ENCODE measurements at places on chromosomes 3 and 15.

GRCh38 chr15:53658255-53658654 is 101.2 kb downstream of the WDR72 start:
- no peak for DNase-seq

GRCh38 chr15:90659481-90659880 is 57.7 kb upstream of the BLM start:
- DNase-seq = no peak

DNA sequence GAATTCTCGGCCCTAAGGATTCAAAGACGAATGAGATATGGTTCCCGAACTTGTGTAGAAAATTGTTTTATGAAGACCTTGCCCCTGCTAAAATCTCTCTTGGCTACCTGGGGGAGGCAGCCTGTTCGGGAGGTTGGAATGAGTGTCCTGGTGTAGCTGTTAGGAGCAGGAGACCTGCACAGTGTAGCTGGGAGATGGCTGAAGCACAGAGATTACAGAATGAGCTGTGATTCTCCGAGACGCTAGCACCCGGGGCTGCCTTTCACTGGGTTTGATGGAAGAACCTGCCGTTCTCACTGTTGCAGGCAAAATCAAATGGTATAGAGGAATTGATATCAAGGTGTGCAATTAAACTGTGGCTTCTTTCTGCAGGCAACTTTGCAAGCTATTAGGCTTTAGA is 68.0 kb downstream of the TRAK1 start:
- no peak for DNase-seq

DNA sequence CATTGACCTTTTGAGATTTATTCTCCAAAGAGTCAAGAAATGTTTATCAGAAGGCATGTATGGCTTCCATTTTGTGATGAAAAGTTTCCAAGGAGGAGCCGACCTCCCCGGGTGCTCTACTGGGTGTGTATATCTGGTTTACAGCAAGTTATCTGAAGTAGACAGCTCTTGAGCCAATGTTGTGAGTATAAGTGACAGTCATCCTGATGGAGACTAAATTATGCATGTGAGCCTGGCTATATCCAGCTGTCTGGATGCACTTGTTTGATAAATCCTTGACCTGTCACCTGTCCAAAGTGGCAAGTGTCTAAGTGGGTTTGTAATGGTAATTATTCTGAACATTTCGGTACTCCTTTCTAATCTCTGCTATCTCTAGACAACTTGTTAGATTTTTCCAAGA is 142.2 kb downstream of the NR2F2 start:
- no peak for DNase-seq

GRCh38 chr3:52318186-52318816 is 2.2 kb downstream of the DNAH1 start:
- no peak for DNase-seq

DNA sequence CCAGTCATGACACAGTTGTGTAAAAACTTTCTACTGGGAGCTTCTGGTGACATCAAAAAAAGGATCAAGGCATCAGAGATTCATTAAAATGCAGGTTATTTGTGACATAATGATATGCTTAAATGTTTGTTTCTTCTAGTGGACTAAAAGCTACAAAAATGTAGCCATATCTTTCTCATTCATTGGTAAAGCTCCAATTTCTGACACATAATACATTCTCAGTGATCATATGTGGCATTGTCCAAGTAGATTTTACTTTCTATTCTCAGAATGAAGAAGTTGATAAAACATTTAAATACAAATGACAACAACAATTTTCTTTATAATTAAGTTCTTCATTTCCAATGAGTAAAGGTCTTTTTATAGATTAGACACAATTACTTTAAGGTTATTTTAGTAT is 71.0 kb upstream of the ARHGEF26 start:
- DNase-seq = no peak

GRCh38 chr3:121483290-121483689 is 62.5 kb downstream of the POLQ start:
- DNase-seq = peak; percentile 9

GRCh38 chr15:90306560-90306959 is 41.1 kb downstream of the NGRN start:
- no peak for DNase-seq

GRCh38 chr3:126310816-126311215 is 46.4 kb downstream of the KLF15 start:
- no peak for DNase-seq

DNA sequence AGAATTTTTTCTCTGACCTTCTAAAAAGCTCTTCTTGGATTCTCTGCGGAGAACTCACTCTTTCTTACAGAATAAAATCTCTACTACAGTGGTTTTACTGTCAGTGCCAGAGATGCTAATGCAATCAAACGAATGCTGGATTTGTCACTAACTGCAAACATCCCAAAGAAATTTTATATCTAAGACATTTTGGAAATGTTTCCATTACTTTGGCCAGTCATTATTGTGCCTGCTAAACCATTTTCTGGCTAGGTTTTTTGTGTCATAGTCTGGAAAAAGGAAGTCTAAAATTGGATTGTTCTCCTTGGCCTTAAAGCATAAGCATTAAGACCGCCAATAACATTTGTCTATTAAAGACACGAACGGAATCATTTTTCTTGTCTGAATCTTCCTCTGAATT is 54.0 kb downstream of the PLOD2 start:
- no peak for DNase-seq

DNA sequence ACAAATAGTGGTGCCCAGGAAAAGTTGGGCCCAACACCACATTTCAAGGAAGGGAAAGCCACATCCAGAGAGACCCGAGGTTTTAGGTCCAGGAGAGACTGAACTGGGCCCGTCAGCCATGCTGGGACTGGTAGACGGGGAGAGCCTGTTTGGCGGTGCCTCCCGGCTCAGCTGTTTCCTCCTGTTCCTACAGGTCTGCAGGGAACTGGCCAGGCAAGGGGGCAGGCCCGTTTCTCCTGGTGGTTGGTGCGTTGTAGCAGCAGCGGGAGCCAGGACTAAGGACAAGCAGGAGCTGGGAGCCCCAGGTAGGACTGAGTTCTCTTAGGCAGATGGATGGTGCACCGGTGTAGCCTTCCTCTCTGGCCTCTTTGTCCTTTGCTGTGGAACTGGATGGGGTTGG is 3.9 kb downstream of the PRKCD start:
- DNase-seq = no peak

- DNase-seq = no peak
Observed at GRCh38 chr15:77538027-77538451, 94.7 kb downstream of the LINGO1 start.

DNA sequence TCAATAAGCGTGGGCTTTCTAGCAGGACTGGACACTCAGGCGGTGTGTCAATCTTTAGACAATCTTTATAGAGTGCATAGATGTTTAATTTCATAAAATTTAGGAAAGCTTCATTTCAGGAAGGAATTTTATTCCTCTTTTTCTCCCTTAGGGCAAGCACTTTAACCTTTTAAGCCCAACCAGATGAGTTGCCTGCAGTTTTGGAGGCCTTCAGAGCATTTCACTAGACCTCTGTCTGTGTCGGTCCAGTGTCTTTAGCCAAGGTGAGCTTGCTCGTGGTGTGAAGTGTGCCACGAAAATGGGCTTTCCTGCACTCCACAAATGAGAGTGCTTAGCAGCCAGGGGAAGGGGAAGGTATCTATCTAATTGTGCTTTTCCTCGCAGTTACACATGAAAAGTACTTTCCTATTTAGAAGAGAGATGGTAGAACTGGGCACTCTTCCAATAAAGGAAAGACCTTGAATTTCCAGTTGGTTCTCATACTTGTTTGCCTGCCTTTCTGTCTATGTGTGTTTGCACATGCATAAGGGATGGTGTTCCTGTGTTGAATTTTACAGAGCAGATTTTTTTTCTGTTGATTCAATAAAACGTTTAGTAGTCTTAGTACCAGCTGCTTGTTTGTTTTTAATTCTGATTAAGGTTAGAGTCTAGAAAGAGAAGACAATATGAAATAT is 53.6 kb downstream of the FEZF2 start:
- DNase-seq = no peak

GRCh38 chr3:196049653-196050052 is 32.2 kb downstream of the TFRC start:
- no peak for DNase-seq

DNA sequence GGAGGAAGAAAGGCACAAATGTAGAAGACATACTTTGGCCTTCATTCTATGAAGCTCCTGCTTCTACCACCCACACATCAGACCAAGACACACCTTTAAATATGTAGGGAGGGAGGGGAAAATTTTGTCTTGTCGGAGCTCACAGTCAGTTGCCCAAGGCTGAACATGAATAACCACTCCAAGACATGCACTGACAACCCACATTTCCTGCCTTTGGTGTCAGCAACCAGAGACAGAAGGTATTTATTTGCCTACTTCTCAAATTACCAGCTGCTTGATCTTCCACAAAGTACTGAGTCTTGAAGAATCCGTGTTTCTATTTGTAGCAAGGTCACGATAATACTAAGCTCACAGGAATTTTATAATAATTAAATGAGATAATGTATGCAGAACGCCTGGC is 169.7 kb downstream of the KCNMB2 start:
- peak; percentile 11 for DNase-seq

DNA sequence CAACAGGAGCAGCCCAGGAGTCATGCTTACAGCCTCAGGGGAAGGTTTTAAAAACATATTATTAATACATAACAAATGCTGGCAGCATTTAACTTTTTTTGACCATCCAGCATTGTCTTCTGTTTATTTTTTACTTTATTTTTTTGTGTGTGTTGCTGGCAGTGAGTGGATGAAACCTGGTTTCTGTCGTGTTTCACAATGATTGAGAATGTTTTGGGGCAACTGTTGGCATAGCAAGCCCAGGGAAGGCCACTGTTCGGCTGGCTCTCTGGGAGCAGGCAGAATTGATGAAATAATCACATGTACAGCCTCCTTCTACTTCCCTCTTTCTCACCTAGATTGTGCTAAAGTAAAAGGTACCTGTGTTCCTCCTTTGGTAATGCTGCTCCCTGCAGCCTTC is 190.2 kb downstream of the NR1D2 start:
- no peak for DNase-seq

GRCh38 chr15:70559265-70560239 is 203.8 kb downstream of the UACA start:
- peak; percentile 24 for DNase-seq

- no peak for DNase-seq
Observed at GRCh38 chr3:48514431-48515227, 10.7 kb upstream of the SHISA5 start.

- peak; percentile 17 for DNase-seq
Observed at GRCh38 chr15:91861223-91861622, 7.7 kb downstream of the SLCO3A1 start.

GRCh38 chr15:90838544-90838943 is 29.8 kb upstream of the FURIN start:
- no peak for DNase-seq

DNA sequence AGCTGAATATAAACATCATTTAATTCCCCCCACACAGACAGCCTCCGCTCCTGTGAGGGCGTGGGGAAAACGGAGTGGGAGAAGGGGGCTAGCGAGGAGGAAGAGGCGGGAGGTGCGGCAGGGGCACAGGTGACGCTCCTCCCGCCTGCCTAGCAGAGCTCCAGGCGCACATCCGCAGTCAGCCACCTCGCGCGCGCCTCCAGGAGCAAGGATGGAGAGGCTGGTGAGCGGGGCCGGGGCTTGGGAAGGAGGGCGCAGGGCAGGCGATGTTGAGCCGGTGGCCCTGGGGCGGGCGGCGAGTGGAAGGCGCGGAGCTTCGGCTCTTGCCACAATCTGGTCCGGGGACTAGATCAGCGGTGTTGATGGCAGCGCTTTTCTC is at the start of gene CD200:
CD200 (plus strand) TSS at position 155 of the 379 bp plus-strand sequence; CDS start at position 212, 57 bp downstream.
- peak; percentile 84 for DNase-seq

- DNase-seq = no peak
Observed at GRCh38 chr3:152496716-152497115, 228.0 kb downstream of the MBNL1 start.

GRCh38 chr15:93082861-93083260 is 6.2 kb downstream of the RGMA start:
- DNase-seq = no peak

- DNase-seq = peak; percentile 93
Observed at GRCh38 chr3:152266221-152266995, 2.3 kb upstream of the MBNL1 start.

DNA sequence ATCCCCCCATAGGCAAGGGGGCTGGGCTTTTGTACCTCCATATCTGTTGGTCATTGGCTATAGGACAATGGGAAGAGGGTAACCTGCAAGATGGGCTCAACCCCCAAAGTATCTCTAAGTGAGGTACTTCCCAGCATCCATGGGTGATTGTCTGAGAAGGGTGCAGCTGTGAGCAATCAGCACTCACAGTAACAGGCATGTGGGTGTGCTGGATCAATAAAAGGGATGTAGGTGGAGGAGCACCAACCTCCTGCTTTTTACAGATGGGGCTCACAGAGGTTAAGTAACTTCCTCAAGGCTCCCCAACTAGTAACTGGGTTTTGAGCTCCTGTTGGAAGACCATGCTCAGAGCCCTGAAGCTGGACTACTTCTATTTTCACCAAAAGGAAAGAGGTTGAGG is 26.4 kb upstream of the FAM107A start:
- no peak for DNase-seq

- no peak for DNase-seq
Observed at GRCh38 chr3:65861718-65862117, 177.0 kb downstream of the MAGI1 start.

GRCh38 chr3:50542177-50543034 is 25.1 kb downstream of the C3orf18 start:
- DNase-seq = peak; percentile 83

DNA sequence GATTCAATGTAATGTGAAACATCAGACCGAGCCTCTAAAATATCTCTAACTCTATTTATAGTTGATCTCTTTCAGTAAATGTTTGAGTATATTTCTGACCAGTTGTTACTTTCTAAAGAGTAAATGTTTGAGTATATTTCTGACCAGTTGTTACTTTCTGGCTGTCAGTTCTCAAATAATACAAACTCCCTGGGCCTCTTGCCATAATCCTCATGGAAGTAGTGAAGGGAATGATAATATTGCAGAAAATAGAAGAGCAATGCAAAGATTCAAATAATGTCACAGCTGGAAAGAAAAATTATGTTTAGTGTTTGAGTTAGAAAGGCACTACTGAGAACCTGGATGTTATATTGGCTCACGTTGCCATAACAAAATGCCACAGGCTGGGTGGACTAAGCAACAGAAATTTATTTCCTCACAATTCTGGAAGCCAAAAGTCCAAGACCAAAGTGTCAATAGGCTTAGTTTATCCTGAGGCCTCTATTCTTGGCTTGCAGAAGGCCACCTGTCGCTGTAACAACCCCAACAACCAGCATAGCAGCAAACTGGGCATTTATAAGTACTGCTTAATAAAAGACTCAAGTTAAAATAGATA is 470.6 kb upstream of the BCHE start:
- DNase-seq = no peak

DNA sequence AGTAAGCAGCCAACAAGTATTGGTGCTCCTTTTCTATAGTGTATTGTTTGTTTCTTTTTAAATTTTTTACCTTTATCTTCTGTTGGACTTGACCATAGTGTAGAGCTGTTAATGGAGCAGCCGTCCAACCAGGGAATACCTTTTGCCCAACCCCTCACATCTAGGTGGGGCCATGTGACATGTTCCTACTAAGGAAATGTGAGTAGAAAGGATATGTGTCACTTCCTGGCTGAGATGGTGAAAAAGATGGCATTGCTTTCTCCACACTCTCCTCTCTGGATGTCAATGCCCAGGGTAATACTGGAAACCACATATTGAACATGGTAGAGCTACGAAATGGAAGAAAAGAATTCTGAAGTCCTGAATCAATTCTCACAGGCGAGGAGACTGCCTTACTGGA is 218.8 kb downstream of the TBL1XR1 start:
- DNase-seq = no peak
